Stimulated activated CD4-positive, alpha-beta T cell treated with anti-CD3 and anti-CD28 coated beads, TNF-alpha, amount 100 ng/mL, for 4 hours (primary cell): ENCODE measurements at places on chromosomes 13 and 19.

GRCh38 chr19:31784671-31785101 is 435.4 kb upstream of the TSHZ3 start:
- DNase-seq: no peak

- no peak for DNase-seq
Observed at GRCh38 chr13:113843864-113844556, 19.9 kb downstream of the GAS6 start.

GRCh38 chr13:44237881-44238421 is 135.7 kb upstream of the SERP2 start:
- no peak for DNase-seq

- DNase-seq: no peak
Observed at GRCh38 chr13:20337884-20338551, 105.9 kb upstream of the GJB6 start.

GRCh38 chr13:83281654-83282053 is 600.6 kb downstream of the SLITRK1 start:
- no peak for DNase-seq
